CD8-positive, alpha-beta memory T cell (primary cell): ENCODE measurements at places on chromosomes 6 and 20. TPM values are rescaled to one million over a fixed set of nuclear protein-coding genes. Genes with fewer than 3 reads are reported as not detected.

GRCh38 chr6:95991906-95992305, 23.9 kb upstream of the FUT9 start:
- no peaks in the 10 kb centered on the region for H3K27me3 ChIP-seq
- H3K4me1 ChIP-seq, result no peaks in the 10 kb centered on the region
- H3K4me3 ChIP-seq, result no peak overlapping the region
- no peak for DNase-seq
- H3K27ac ChIP-seq, result no peak overlapping the region
- no peaks in the 10 kb centered on the region for H3K36me3 ChIP-seq

- H3K27ac ChIP-seq, result no peak overlapping the region
- no peak overlapping the region for H3K4me3 ChIP-seq
- no peak for DNase-seq
- H3K27me3 ChIP-seq, result peaks cover 44% of the 10 kb centered on the region
These were observed 3.4 kb downstream of the SCUBE3 start for GRCh38 chr6:35216851-35217811.

DNA sequence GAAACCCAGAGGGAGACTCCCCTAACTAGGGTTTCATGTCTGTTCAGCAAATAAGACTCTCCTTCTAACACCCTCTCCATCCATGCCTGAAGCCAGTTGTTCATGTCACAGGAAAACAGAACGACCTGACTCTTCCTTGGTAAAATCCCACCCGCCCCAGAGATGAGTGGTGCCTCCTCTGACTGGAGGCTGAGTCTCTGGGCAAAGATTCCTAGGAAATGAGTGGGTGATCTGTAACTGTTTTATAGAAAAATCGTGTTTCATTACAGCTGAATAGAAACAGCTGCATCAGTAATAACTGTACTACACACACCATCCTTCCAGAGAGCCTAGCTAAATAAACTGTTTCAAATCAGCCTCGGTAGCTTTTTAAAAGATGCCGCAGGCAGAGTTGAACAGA, 37.4 kb upstream of the MRPS10 start:
- no peak overlapping the region for H3K27ac ChIP-seq
- no peak for DNase-seq
- H3K27me3 ChIP-seq, result no peaks in the 10 kb centered on the region
- no peak overlapping the region for H3K4me3 ChIP-seq
- H3K36me3 ChIP-seq, result peaks cover 34% of the 10 kb centered on the region

DNA sequence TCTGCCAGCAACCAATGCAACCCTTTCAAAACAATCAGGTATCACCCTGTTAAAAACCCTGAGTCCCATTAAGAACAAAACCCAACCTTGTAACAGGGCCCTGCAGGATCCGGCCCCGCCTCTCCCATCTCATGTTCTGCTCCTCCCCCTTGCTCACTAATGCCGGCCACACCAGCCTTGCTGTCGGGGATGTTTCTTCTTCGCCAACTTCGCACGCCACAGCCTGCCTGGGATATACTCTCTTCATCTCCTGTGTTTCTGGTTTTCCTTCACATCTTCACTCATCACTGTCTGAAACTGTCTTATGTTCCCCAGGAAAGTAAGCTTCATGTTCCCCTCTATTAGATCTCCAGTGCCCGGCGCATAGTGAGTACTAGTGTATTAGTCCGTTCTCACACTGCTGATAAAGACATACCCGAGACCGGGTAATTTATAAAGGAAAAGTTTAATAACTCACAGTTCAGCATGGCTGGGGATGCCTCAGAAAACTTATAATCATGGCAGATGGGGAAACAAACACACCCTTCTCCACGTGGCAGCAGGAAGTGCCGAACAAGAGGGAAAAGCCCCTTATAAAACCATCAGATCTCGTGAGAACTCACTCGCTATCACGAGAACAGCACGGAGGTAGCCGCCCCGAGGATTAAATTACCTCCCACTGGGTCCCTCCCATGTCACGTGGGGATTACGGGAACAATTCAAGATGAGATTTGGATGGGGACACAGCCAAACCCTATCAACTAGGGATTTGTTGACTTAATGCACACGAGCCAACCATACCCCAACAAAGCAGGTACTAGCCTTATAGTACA, 5.1 kb downstream of the TP53RK start:
- peaks cover 44% of the 10 kb centered on the region for H3K4me1 ChIP-seq
- no peak overlapping the region for H3K4me3 ChIP-seq
- no peak for DNase-seq
- peak overlapping the region; percentile 66 for H3K27ac ChIP-seq
- H3K36me3 ChIP-seq, result no peaks in the 10 kb centered on the region
- H3K27me3 ChIP-seq, result no peaks in the 10 kb centered on the region

GRCh38 chr6:28643017-28643740, 117.5 kb downstream of the GPX5 start:
- no peak for DNase-seq
- no peaks in the 10 kb centered on the region for H3K36me3 ChIP-seq
- H3K27ac ChIP-seq, result no peak overlapping the region
- H3K4me1 ChIP-seq, result peaks cover under 1% of the 10 kb centered on the region
- no peak overlapping the region for H3K4me3 ChIP-seq
- H3K27me3 ChIP-seq, result peaks cover 6% of the 10 kb centered on the region

GRCh38 chr6:27273783-27274182, 26.3 kb downstream of the PRSS16 start:
- H3K27me3 ChIP-seq, result peaks cover 28% of the 10 kb centered on the region
- H3K27ac ChIP-seq, result no peak overlapping the region
- H3K36me3 ChIP-seq, result no peaks in the 10 kb centered on the region
- H3K4me3 ChIP-seq, result no peak overlapping the region
- no peak for DNase-seq
- H3K4me1 ChIP-seq, result no peaks in the 10 kb centered on the region

DNA sequence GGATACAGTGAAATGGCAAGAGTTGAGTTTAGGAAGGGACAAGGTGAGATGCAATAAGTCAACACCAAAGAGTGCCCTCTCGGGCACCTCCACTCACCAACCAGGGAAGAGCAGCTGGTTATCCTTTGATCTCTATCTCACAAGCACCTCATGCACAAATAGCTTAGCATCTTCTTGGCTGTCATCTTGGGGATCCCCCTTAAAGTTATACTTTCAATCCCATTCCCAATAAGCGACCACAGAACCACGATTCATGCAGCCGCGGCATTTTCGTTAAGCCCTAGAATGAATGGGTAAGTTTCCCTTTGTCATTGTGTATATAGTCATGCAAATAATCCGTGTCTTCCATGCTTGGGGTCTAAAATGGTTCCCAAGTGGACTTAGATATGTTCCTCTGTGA, 73.5 kb downstream of the ADTRP start:
- H3K27ac ChIP-seq, result no peak overlapping the region
- peaks cover 19% of the 10 kb centered on the region for H3K4me1 ChIP-seq
- no peak overlapping the region for H3K4me3 ChIP-seq
- no peak for DNase-seq
- no peaks in the 10 kb centered on the region for H3K36me3 ChIP-seq
- H3K27me3 ChIP-seq, result no peaks in the 10 kb centered on the region

The GGTLC1 gene
- not detected for total RNA-seq

The HUS1B gene
- 1.2 TPM for total RNA-seq

The NDUFAF5 gene
- 31.0 TPM for total RNA-seq

The TPD52L1 gene
- total RNA-seq, result not detected
